ENCODE measurements at places on chromosomes 12 and 14. TPM values are rescaled to one million over a fixed set of nuclear protein-coding genes. Genes with fewer than 3 reads are reported as not detected.
A peak's percentile ranks its signal among the peaks of the same experiment; 100 is the strongest.

GRCh38 chr14:104967386-104968152 is 10.6 kb downstream of the AHNAK2 start:
- DNase-seq: peak; percentile 13

GRCh38 chr14:33736979-33737378 is 213.9 kb downstream of the EGLN3 start:
- no peak for DNase-seq

GRCh38 chr14:100307766-100308426 is 1.7 kb upstream of the SLC25A29 start:
- no peak for DNase-seq

GRCh38 chr12:17015501-17015900 is 409.5 kb upstream of the LMO3 start:
- DNase-seq: no peak

- no peak for DNase-seq
Measured at GRCh38 chr12:29505122-29505521, 7.6 kb upstream of the OVCH1 start.

GRCh38 chr12:11209113-11209512 is 22.4 kb upstream of the TAS2R42 start:
- no peak for DNase-seq

DNA sequence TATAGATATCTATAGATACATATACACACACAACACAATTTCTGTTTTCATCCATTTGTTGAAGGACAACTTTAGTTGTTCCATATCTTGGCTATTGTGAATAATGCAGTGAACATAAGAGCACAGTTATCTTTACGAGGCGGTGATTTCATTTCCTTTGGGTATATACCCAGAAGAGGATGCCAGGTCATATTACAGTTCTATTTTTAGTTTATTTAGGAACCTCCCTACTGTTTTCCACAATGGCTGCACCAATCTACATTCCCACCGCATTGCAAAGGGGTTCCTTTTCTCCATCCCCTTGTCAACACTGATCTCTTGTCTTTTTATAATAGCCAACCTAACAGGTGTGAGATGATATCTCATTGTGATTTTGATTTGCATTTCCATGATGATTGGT is 143.4 kb upstream of the ARHGAP5 start:
- no peak for DNase-seq

DNA sequence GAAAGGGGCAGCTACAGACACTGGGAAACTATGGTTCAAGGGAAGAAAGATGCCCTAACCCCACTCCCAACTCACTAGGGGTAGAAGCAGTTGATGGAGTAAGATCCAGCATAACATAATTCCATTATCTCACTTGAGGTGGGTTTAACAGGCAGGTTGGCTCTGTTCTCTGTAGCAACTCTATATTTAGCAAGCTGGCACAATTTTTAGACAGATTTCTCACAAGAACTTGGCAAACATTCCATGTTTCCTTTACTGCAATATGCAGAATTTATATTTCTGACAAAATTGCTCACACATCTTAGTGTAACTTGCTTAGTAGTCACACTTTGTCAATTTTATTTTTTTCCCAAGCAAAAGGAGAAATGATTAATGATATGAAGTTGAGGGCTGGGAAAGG is 475.4 kb downstream of the RMST start:
- no peak for DNase-seq

Gene FBXO21
- total RNA-seq: 22.8 TPM

Gene WDR20
- total RNA-seq: 18.2 TPM

DNA sequence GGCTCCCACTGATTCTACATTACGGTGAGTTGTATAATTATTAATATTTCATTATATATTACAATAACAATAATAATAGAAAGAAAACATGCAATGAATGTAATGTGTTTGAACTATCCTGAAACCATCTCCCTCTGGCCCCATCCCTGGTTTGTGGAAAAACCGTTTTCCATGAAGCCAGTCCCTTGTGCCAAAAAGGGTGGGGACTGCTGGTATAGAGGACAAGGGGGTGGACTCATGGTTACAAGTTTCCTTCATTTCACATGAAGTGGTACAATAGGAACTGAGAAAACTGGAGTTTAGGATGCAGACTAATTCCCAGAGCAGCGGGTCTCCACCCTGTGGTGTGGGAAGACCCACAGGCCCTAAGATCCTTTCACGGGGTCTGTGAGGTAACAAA is 3.0 kb upstream of the C1RL start:
- DNase-seq: no peak

Gene MIP
- total RNA-seq: not detected

- DNase-seq: no peak
Measured at GRCh38 chr12:28961948-28962384, 187.1 kb upstream of the FAR2 start.

Gene DDX23
- total RNA-seq: 115 TPM

DNA sequence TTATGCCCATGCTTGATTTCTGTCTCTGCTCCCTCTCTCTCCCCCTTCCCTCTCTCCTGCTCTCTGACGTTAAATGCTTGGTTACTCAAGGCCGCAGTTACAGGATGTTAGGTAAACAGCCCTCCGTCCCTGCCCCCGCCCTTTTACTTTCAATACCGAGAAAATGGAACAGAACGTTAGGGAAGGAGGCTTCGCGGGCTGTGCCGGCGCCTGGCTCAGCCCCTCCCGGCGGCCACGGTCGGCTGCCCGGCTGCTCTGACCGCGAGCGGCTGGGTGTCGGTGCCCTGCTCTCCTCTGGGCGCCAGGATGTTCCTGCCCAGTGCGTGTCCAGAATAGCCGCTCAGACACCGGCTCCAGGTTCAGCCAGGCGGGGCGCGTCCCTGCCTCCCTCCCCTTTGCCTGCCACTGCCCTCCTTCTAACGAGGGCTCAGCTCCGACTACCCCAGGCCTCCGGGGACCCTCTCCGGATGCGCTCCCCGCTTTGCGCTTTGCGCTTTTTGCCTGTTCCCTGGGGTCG is 166.1 kb downstream of the ADCK1 start:
- peak; percentile 39 for DNase-seq

DNA sequence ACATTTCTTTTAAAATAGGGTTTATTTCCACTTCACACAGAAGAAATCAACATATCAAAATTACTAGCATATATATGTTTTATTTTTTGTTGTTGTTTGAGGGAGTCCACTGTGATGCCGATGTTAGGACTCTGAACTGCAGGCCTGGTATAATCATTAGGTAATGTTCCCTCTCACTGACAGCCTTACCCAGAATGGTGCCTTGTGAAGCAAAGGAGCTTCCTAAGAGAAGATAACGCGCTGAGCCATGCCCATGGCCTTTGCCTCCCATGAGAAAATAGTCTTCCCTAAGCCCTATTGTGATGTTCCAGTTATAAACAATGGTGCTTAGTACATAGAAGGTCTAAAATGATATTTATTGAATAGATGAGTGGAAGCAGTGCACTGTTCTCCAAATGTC is 12.0 kb downstream of the GNG2 start:
- no peak for DNase-seq

GRCh38 chr12:66409195-66409871 is 107.0 kb downstream of the HELB start:
- DNase-seq: peak; percentile 52

Gene APOF
- not detected for total RNA-seq

Gene MARS1
- total RNA-seq: 389 TPM

- no peak for DNase-seq
Measured at GRCh38 chr12:8968761-8969160, 19.3 kb upstream of the M6PR start.

DNA sequence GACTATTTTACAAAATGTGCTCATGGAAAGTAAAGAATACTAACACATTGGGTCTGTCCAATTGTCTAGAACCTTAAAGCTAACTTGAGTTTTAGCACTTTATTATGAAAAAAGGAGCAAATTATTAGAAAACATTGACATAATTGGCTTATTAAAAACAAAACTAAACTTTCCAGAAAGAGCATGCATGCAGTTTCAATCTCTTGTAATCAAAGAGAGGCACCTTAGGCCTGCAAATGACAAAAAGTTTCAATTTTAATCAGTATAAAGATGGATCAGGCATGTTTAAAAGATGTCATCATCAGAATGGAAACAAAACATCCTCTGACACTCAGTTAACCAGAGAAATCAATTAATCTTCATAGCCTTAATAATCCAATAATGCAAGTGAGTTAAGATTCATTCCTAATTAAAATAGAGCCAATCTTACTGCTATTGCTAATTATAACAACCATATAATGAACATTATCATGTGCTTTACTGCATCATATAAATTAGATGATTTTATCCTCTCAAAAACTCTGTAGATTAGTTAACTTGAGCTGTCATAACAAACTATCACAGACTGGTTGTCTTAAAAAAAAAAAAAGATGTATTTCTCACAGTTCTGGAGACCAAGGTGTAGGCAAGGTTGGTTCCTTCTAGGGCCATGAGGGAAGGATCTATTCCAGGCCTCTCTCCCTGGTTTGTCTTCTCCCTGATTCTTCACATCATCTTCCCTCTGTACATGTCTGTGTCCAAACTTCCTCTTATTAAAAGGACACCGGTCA is 131.4 kb downstream of the RPAP3 start:
- DNase-seq: no peak

Gene PPP1R1A
- total RNA-seq: not detected

DNA sequence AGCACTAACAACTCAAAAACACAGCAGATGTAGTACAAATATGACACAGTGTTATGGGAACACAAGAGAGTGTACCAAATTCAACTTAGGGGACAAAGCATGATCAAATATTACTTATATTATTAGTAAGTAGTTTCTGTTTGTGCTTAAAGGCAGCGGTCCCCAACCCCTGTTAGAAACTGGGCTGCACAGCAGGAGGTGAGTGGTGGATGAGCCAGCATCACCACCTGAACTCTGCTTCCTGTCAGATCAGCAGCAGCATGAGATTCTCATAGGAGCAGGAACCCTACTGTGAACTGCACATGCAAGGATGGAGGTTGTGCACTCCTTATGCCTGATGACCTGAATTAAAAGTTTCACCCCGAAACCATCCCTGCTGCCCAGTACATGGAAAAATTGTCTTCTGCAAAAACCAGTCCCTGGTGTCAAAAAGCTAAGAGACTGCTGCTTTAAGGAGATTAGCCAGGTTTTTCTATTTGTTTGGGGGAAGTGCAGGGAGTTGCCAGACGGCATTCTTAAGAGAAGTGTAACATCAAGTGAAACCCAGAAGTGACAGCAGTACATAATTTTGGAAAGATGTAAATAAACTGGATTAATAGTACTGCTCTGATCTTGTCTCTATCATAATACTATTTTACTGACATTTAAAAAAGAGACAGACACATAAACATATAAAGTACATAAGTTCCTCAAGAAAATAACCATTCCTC is 26.7 kb downstream of the GTF2A1 start:
- DNase-seq: peak; percentile 51

Measured in activated CD4-positive, alpha-beta T cell treated with anti-CD3 and anti-CD28 coated beads for 36 hours (primary cell).